ENCODE measurements at places on chromosomes 2 and 18.
A peak's percentile ranks its signal among the peaks of the same experiment; 100 is the strongest.

GRCh38 chr2:164746713-164747112 is 94.9 kb downstream of the COBLL1 start:
- no peak for DNase-seq

DNA sequence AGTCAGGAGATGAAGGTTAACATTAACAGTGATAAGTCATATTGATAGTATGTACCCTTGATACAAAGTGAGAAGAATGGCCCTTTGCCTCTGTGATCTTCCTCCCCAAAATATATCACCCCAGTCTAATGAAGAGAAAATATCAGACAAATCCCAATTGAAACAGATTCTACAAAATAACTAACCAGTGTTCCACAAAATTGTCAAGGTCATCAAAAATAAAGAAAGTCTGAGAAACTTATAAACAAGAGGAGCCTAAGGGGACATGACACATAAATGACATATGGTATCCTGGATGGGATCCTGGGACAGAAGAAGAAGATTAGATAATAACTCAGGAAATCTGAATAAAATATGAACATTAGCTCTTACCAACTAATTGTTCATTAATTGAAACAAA is 398.4 kb downstream of the DSC3 start:
- DNase-seq = no peak

GRCh38 chr2:210503001-210503623 is 26.6 kb upstream of the LANCL1 start:
- DNase-seq = peak; percentile 49

DNA sequence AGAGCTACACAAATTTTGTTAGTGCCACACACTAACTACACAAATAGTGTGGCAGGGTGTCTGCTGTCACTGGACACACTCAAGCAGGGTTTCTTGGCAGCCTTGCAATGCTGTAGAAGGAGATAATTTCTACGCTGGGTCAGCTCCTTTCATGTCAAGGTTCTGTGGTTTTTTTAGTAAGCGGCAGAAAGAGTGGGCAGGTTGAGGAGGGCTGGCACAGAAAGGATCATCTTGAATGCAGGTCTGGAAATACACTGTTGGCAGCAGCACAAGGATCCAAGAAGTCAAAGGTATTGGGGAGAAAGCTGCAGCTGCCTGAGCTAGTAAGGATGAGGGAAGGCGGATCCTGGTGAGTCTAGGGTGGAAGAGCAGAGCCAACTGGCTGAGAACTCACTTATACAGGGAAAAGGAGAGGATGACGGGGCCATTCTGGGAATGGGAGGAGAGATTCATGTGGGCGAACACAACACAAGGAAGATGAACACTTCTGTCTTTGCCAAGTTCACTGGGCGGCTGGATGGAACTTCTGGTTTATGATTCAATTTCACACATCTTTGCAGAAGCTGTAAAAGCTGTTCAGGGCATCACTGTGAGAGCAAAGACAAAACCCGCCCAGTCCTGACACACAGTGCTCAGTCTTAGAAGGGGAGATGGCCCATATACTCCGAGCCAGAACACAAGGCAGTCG is 16.9 kb upstream of the CYRIA start:
- peak; percentile 58 for DNase-seq

- no peak for DNase-seq
Measured at GRCh38 chr2:11416931-11417330, 49.0 kb downstream of the E2F6 start.

DNA sequence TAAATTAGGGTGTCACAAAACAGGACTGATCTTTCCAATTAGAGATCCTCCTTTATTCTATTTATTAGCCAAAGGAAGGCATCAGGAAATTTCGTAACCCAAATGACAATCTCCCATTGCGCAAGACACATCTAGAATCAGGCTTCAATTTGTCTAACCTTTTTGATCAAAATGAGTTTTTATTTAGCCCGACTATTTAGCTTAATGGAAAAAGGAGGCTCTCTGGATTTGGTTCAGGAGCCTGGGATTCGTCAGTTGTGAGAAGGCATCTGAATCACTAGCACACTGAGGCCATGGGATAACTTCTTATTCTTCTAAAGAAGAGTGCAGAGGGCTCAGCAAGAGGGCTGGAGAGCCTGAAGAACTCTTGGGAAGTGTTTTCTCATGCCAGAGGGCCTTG is 332.1 kb upstream of the ETAA1 start:
- DNase-seq = no peak

DNA sequence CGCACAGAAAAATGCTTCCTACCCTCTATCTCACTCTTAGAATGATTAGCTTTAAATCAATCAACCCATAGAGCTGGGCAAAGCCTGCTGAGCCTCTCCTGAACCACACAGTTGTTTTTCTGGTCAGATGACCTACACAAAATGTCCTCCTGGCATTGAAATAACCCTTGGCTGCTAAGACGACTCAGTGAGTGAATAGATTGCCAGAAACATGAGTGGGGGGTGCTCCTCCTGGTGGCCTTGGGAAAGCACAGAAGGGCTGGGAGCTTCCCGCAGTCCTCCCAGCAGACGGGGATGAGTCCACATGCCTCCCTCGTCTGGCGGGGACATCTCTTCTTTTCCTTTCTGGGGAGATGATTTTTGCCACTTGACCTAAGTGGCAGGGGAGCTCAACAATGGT is 14.9 kb downstream of the MAL start:
- no peak for DNase-seq

DNA sequence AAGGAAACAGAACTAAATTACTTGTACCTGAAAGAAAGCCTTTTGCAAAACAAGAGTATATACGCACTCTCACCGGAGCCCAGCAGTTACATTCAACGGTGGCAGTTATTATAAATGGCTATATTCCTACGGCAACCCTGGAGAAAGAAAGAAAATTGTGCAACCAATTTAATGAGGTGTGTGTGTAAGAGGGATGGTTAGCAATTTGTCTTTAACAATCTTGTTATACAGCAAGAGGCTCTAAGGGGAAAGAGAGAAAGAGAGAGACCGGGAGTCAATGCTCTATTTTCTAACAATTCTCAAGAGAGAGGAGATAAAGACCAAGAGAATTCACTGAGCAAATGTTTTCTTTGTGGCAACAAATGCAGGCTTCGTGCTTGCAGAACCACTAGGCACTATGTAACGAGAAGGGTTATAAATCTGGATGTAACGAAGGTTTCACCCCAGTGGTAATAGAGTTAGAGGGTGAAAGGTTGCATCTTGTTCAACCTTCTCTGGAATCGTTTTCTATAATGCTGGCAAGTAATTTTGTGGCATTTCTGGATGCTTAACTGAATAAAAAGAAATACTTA is 359.1 kb upstream of the SPRED2 start:
- DNase-seq = no peak

- no peak for DNase-seq
Measured at GRCh38 chr2:133369901-133370658, 198.2 kb downstream of the NCKAP5 start.

GRCh38 chr2:86065512-86065911 is 40.2 kb downstream of the POLR1A start:
- DNase-seq = no peak

- peak; percentile 64 for DNase-seq
Measured at GRCh38 chr2:128315829-128316776, 2.6 kb downstream of the HS6ST1 start.

- peak; percentile 27 for DNase-seq
Measured at GRCh38 chr2:1727796-1728474, 16.4 kb downstream of the PXDN start.

- DNase-seq = no peak
Measured at GRCh38 chr2:224442071-224442967, 40.4 kb upstream of the FAM124B start.

DNA sequence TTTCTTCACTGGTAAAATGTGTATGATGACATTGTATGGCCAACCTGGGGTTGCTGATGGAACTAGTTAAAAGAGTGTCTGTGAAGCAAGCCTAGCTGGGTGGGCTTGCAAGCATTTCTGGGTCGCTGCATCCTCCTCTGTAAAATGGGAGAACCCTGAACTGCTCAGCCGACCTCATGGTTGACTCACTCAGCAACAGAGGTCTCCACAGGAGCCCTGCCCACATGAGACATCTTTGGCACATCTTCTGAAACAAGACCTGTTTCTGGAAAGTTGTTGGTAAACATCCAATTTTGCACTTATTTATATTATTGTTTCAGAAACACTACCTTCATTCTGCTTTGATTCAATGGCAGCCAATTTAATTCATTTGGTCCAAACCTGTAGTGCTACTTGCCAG is 52.6 kb downstream of the BCL11A start:
- DNase-seq = no peak

GRCh38 chr2:105269426-105269825 is 27.9 kb downstream of the GPR45 start:
- no peak for DNase-seq

DNA sequence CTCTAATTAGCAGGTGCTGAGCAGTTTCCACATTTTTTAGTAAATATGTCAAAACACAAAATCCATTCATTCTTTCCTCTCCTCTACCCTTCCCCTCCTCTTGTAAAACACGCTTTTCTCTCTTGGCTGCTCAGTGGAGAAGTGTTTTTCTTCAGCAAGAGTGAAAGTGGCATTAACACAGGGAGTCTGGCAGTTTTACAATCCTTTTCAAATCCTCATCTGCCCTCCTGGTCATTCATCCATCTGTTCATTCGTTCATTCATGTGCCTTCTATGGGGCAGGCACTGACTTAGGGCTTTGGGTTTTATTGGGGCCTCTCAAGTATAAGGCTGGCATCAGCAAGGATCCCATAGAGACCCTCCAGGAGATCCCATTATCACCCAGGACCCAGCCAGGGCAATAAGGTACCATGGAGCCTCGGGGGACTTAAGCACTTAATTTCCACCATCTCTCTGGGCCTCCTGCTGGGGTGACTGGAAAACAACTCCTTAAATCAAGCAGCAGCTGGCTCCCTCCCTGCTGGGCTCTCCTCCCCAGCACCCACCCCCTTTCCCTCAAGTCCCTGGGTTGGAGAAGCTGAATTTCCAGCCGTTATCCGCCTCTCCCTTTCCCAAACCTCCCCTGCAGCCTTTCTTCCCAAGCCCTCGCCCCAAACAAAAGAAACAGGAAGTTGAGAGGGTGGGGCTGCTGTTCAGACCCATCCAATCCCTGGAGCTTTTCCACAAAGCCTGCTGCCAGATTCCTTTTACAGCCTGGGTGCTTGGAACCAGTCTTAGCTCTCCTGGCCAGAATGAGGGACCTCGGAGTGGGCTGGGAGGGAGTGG is 32.6 kb downstream of the MARCHF4 start:
- DNase-seq = peak; percentile 56

DNA sequence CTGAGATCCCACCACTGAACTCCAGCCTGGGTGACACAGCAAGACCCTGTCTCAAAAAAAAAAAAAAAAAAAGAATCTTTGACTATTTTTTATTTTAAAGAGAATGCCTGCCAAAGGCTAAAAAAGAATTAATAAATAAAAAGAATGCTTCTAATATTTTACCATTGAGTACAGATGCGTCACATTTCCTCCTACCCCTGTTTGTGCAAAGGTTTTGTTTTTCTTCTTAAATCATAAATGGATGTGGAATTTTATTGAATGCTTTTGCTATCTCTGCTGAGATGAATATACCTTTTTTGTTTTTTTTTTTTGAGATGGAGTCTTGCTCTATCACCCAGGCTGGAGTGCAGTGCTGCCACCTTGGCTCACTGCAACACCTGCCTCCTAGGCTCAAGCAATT is 22.8 kb downstream of the CYBRD1 start:
- no peak for DNase-seq

GRCh38 chr2:113734185-113734584 is 22.3 kb downstream of the SLC35F5 start:
- no peak for DNase-seq

DNA sequence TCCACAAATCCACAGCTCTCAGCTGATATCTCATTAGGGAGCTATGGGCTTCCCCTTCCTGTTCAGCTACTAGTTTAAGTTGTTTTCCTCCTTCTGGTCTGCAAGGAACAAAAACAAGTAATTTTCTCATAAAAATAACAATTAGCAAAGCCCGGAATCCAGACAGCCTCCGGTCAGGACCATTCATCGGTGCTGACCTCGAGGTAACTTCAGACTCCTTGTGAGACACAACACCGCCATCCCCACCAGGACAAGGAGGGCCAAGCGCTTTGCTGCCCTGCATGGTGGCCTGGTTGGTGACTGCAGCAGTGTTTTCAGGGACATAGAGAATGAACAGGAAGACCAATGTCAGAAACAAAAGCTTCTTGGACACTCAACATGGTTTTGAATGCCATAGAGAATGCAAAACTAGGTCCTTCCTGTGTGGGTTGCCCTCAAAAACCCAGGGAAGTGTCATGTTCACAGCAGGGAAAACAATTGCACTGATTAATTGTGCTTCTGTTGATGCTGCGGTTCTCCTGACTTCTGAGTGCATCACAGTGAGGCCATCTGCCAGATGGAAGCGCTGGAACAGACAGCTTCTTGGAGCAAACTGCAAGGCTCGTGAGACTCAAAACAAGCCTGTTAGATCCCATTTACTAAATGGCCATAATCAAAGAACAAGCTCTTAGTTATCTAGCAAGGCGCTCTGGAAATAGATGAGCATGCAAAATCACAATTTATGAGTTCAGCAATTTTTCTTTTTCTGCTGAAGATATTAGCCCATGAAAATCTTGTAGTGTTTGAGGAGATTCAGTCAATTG is 77.1 kb downstream of the HS1BP3 start:
- no peak for DNase-seq

DNA sequence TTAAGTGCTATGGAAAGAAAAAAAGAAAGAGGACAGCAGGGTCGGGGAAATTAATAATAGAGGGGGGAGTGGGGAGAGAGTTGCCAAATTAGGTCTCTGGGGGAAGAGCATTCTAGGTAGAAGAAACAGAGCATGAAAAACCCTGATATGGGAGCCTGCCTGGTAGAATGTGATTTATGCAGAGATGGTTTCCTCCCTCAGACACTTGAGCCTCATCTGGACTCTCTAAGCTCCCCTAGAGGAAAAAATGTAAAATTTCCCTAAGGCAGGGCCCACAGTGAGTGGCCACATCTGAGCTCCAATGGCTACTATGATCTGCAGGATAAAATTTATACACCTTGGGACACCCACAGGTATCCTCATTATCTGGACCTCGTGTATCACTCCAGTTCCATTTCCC is 20.6 kb upstream of the EPAS1 start:
- no peak for DNase-seq

GRCh38 chr2:23492921-23493320 is 107.9 kb downstream of the KLHL29 start:
- no peak for DNase-seq

- DNase-seq = no peak
Measured at GRCh38 chr2:2941205-2941604, 436.4 kb downstream of the EIPR1 start.

DNA sequence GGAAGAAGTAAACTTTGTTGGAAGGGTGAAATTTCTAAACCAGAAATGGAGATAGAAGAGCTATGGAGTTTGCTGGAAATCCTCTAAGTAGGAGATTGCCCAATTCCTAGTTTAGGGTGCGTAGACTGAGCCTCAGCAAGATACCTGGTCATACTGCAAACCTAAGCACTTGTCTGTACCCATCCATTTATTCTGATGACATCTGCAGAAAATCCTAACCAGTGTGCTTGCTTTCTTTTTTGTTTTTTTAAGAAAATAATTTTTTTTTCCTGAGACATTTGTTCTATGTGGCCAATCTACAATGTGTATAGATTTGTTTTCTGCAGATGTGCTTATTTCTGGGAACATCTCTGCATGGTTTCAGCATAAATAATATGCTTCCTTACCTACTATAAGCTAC is 144.7 kb downstream of the LYPD6B start:
- no peak for DNase-seq
